T follicular helper cell (primary cell): ENCODE measurements at places on chromosomes 16 and 17.

- no peak for DNase-seq
Measured at GRCh38 chr17:3004925-3005324, 58.5 kb downstream of the OR1D5 start.

- DNase-seq, result no peak
Measured at GRCh38 chr16:89821438-89822187, 5.2 kb upstream of the FANCA start.

- no peak for DNase-seq
Measured at GRCh38 chr16:50534091-50534490, 14.1 kb upstream of the NKD1 start.

DNA sequence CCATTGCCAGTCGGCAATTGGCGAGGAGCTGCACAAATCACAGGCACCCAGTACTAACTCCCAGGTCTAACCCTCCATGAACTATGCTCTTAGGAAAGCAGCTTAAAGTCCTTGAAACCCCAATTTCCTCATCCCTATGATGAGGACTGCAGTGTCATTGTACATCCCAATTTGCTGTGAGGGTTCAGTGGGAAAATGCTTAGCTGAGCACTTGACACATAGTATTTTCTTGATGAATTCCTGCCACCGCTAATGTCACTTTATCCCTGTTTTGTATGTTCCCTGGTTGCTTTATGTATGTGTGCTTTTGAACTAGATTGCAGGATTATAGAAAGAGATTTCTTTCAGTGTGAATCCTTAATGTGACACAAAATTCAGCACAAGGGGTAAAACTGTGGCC is 161.5 kb upstream of the RBFOX1 start:
- DNase-seq, result no peak

GRCh38 chr16:68776821-68777485 is 39.9 kb downstream of the CDH1 start:
- DNase-seq, result no peak

DNA sequence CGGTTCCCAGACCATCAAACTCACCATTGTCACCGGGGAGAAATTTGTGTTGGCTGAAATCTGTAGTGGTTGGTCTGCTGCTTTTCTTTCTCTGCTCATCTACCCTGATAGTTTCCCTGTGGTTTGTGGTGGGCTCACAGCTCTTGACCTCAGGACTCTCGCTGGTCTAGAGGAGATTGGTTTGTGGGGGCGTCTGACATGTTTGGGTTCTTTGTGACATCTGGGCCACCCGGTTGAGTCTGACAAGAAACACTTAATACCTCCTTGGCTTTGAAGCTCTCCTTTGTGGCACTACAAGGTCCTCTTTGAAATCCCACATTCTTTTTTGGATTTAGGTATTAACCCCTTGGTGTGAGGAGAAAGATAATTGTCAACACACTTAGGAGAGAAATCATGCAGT is 662.0 kb downstream of the WWOX start:
- no peak for DNase-seq

DNA sequence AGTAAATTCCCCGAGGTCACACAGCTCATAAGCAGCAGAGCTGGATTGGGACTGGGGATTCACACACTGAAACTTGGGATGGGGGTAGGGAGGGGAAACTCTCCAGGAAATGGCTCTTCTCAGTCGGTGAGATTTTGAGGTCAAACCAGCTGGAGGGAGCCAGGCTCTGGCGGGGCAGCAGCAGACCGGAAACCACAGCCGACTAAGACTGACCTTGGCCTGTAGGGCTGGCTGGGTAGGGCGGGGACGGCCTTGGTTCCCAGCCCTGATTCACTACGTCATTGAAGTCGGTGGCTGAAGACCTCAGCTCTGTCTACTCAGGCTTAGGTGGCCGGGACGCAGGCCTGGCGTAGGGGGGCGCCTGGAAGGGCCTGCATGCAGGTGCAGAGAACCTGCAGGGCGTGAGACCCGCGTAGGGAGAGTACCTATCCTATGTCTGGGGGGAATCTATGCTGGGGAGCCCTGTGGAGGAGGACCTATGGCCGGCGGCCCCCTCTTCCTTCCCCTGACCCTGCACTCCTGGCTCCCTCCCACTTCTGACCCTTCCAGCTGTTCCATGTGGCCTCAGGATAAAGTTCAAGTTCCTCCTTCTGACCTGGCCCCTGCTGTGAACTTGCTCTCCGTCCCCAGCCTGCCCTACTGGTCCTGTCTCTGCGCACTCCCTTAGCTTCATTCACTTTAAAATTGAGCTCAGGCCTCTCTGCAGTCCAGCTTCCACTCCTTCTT is 11.9 kb upstream of the SLC4A1 start:
- DNase-seq, result no peak

GRCh38 chr16:70565053-70565452 is 41.4 kb downstream of the SF3B3 start:
- no peak for DNase-seq

GRCh38 chr17:28497931-28498330 is 8.2 kb upstream of the FOXN1 start:
- DNase-seq, result no peak

DNA sequence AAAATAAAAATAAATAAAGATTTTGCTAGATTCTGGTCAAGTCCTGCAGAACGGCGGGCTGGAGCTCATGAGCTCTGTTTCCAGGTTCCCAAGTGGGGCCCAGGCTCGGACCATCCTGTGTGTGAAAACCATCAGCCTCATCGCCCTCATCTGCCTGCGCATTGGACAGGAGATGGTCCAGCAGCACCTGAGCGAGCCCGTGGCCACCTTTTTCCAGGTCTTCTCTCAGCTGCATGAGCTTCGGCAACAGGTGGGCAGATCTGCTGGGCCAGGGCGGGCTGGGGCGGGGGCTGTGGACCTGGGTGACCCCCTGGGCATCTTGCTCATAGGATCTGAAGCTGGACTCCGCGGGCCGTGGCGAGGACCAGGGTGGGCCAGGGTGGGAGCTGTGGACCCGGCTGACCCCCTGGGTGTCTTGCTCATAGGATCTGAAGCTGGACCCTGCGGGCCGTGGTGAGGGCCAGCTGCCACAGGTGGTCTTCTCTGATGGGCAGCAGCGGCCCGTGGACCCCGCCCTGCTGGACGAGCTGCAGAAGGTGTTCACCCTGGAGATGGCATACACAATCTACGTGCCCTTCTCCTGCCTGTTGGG is 7.8 kb downstream of the WDR81 start:
- no peak for DNase-seq

DNA sequence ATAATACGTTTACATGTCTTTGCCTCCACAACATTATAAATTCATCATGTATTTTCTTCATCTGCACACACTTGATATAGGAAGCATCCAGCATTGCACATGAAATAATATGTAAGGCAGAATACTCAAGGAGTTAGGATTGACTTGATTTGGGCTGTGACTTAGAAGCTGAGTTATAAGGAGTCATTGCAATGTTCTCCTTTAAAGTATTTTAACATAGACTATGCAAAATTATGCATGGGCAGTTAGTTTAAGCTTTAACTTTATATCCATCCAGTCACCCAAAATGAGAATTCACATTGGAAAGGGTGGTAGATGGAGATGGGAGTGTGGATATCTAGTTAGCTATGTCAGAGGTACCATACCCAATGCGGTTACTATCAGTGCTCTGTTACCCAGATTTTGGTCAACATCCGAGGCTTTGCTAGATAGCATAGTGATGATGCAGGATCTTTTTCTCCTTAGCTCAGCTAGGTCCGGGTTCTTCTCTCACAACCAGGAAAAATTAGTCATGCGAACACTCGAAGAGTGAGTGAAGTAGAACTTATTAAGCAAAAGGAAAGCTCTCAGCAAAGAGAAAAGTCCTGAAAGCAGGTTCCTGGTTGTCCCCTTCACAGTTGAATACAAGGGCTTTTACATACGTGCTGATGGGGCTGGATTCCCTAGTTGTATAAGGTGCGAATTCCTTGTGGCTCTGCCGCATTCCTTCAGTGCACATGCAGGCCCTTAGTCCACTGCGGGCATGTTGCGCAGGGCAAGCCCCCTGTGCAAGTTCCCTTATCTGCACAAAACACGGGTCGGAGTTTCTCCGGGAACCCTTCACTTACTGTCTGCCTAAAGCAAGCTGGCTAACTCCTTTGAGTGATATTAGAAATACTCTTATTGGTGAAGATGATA is 73.1 kb upstream of the FAM20A start:
- DNase-seq, result no peak

DNA sequence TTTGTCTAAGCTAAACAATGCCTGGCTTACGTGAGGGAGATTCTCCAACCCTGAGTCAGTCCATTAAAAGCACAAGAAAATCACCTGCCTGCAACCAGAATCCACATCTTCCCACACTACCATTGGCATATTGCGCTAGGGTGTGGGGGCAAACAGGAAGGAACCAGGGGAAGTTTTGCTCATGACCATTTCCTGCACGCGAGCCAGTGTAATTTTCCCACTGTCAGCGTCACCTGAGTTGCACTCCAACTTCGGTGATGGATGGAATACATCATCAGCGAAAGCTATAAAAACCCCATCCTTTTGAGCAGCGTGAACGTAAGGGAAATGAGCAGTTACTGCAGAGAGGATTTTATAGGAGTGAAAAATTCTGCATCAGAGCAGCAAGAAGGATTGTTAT is 167.9 kb upstream of the NOL11 start:
- DNase-seq, result no peak

DNA sequence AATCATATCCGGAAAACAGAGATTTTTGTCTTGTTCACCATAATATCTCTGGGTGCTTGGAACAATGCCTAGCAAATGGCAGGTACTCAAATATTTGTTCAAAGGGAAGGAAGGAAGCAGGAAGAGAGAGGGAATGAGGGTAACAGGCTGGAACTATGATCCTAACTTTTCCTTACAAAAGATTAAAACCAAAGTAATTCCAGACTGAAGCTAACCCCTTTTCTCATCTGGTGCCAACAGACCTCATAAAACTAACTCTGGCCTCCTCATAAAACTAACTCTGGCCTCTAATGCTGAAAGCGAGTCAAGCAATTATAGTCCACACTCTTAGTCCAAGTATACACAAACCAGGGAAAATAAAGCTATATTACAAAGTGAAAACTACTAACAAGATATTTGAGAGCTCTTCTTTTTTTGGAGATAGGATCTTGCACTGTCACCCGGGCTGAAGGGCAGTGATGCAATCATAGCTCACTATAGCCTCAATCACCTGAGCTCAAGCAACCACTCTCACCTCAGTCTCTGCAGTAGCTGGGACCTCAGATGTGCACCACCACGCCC is 84.6 kb downstream of the KANSL1 start:
- DNase-seq, result no peak

- DNase-seq, result no peak
Measured at GRCh38 chr17:38885728-38886642, 16.1 kb downstream of the LASP1 start.

GRCh38 chr16:724188-725040 is 1.8 kb downstream of the CCDC78 start:
- no peak for DNase-seq

- no peak for DNase-seq
Measured at GRCh38 chr17:27849474-27850185, 43.5 kb downstream of the LYRM9 start.

DNA sequence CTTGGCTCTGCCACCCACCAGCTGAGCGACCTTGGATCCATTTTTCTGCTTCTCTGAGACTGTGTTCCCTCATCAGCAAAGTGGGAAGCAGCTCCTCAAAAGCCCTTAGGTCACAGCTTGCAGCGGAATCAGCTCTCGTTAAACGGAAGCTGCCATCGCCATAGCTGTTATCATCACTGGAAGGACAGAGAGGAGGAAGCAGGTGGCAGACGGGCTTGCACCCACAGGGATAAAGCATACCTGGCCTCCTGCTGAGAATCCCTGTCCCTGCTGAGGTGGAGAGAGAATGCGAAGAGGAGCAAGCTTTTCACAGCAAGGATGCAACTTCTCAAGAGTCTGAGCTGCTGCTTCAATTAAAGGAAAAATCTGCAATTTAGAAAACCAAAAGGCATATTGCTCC is 106.6 kb downstream of the CLEC16A start:
- DNase-seq, result no peak

GRCh38 chr17:29059281-29059680 is 16.3 kb downstream of the PIPOX start:
- no peak for DNase-seq

- no peak for DNase-seq
Measured at GRCh38 chr16:66030036-66030435, 336.5 kb upstream of the CDH5 start.

- DNase-seq, result no peak
Measured at GRCh38 chr17:4808378-4808767, 1.4 kb downstream of the PLD2 start.

- no peak for DNase-seq
Measured at GRCh38 chr17:4728124-4728523, 3.1 kb upstream of the MED11 start.

DNA sequence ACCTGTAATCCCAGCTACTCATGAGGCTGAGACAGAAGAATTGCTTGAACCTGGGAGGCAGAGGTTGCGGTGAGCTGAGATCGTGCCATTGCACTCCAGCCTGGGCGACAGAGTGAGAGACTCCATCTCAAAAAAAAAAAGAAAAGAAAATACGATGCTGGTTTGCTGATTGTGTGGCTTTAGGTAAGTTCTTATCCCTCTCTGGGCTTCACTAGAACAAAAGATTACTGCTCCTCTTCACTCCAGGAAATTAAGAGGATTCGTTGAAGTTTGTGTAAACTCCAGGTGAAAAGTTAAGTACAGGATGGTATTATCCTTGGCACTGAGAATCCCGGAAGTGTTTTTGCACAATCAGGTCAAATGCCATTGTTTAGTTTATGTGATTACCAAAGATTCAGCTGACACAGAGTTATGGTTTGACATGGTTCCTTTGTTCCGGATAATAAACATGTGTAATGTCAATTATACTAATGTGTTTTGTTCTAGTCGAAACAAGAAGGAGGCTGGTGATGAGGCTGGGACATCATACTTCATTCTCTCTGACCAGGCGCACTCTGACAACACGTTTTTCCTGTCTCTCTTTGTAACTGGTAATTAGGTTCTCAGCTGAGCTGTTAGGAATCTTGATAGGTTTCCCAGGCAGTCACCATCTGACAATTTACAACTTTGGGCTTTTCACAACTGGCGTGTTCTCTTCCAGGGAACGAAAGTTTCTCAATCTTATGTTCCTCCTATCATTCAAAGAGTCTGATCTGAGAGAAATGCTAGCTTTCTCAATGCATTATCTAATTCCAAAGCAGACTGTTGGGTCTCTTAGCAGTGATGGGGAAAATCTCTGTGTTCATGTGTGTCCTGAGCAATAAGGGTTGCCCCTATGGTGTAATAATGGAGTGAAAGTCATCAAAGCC is 10.8 kb upstream of the TAOK1 start:
- DNase-seq, result no peak

- DNase-seq, result peak; percentile 67
Measured at GRCh38 chr16:71426069-71426879, 15.6 kb downstream of the TLE7 start.

GRCh38 chr17:12568358-12569251 is 97.1 kb upstream of the MYOCD start:
- no peak for DNase-seq
